ENCODE measurements at places on chromosomes 12 and 14.

DNA sequence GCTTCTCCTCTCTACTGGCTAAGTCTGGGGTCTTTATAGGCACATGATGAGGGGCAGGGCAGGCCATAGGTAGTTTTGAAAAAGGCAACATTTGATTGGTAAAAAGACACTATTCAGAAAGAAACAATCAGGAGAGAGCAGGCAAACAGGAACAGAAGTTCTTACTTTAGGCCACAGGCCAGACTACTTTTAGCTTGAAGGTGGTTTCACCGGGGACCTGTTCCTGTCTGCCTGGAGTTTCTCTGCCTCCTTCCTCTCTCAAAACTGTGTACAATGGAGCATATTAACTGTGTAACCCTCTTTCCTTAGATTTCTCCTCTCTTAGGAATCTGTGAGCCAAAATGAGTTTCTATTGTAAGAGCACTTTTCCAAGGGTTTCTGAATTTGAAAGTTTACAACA is 167.9 kb upstream of the AVPR1A start:
- DNase-seq: no peak

DNA sequence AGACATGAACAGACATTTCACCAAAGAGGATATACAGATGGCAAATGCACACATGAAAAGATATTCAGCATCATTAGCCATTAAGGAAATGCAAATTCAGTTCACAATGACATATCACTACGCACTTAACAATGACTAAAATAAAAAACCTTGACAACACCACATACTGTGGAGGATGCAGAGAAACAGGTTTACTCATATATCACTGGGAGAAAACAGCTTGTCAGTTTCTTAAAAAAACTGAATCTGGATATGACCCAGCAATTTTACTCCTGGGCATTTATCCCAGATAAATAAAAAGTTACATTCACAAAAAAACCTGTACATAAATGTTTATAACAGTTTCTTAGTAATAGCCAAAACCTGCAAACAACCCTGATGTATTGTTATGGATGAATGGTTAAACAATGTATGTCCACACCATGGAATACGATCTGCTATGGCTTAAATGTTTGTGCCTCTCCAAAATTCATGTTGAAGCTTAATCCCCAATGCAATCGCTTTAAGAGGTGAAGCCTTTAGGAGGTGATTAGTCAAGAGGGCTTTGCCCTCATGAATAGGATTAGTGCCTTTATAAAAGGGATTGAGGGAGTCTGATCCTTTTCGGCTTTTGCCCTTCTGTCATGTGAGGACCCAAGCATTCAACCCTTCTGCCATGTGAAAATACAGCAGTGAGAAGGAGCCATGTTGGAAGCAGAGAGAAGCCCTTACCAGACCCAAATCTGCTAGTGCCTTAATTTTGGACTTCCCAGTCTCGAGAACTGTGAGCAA is 36.0 kb upstream of the PPP4R3A start:
- no peak for DNase-seq

GRCh38 chr12:26473291-26473690 is 277.9 kb downstream of the SSPN start:
- peak; percentile 3 for DNase-seq

GRCh38 chr14:100605230-100605629 is 18.0 kb upstream of the BEGAIN start:
- no peak for DNase-seq

DNA sequence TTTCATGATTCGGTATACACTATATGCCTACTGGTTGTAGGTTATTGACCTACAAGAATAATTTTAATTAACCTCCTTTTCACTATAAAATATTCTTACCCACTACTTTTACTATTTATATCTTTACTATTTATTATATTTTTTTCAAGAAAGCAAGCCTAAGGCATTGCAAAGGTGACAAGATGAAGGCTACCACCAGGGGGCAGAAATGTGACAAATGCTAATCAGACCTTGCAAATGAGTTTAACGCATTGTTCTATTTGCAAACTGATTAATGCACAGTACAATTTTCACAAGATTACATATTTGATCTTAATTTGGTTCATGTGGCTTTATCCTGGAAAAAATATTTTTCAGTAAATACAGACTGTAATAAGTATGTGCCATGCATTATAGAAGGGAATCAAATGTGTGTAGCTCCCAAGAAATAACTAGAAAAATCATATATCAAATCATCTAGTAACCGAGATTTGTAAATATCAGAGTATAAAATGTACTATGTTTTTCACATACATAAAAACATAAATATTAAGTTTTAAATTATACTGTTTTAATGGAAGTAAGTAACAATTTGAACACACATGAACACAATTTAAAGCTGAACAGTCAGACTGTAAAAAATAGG is 107.0 kb downstream of the ADAMTS20 start:
- peak; percentile 69 for DNase-seq

DNA sequence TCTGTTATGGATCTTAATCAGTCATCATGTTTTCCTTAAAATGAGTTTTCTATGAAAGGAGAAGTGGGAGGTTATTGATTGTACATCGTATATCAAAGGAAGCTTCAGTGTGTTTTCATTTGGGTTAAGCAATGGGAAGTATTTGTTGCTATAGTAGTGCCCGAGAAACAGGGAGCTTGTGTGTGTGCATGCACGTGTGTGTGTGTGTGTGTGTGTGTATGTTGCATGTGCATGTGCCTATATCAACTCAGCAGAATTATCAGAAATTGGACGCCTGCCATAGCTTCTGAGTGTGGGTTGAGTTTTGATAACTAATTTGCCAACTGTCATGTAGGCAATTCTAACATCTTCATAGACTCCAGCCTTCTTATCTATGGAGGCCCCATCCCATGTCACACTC is 246.1 kb upstream of the CRY1 start:
- DNase-seq: no peak

DNA sequence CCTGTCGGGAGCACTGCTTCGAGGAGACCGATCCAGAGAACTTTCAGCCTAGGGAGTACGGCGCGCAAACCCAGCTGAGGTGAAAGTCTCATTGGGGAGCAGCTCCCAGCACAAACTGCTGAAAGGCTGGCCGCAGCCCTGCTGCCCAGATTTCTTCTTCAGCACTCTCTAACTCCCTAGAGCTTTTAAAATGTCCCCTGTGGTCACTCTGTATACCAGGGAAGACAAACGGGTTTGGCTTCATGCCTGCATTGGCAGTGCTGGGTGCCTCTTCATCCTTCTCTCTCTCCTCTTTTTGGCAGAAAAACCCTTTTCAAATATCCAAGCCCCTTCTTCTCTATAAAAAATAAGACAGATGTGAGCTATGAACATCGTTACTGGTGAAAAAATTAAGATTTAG is 34.9 kb downstream of the BBS10 start:
- DNase-seq: no peak
